ENCODE measurements at places on chromosomes 6 and 20.

DNA sequence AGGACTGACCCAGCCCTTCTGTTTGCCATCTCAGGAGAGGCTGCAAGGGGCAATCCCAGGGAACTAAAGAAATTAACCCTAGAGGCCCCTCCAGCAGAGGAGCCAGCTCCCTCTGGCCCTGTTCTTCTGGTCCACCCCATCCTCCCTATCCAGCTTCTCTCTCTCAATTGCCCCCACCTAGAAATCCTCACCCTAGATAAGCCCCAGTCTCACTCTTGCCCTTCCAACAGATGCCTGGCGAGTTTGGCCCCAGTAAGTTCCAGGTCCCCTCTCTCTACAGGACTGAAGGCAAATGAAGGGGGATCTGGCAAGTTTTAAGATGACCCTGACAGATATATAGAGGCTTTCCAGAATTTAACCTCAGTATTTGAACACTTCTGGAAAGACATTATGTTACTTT, 134.0 kb downstream of the THBS2 start:
- no peak for DNase-seq

GRCh38 chr20:44736170-44737021, 9.3 kb upstream of the KCNK15 start:
- no peak for DNase-seq

DNA sequence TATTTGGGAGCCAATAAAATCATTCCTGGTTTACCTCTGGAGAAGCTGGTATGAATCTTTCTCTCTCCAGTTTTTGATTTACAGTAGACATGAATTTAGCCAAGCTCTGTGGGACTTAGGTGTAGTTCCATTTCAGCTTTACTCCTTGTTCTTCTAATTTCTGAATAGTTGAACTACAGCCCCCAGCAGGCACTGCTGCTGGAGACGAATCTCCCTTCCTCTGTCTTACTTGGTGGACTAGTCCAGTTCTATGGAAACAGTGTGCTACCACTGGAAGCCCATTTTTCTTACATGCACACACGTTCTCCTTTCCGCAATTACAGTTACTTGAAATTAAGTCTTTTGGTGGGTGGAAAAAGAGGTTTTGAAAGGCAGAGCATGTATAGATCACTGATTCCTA, 42.3 kb downstream of the RALGAPB start:
- no peak for DNase-seq

- DNase-seq: no peak
Observed at GRCh38 chr20:16388731-16389130, 184.5 kb downstream of the KIF16B start.

GRCh38 chr6:3450888-3451287, 6.0 kb downstream of the SLC22A23 start:
- no peak for DNase-seq

DNA sequence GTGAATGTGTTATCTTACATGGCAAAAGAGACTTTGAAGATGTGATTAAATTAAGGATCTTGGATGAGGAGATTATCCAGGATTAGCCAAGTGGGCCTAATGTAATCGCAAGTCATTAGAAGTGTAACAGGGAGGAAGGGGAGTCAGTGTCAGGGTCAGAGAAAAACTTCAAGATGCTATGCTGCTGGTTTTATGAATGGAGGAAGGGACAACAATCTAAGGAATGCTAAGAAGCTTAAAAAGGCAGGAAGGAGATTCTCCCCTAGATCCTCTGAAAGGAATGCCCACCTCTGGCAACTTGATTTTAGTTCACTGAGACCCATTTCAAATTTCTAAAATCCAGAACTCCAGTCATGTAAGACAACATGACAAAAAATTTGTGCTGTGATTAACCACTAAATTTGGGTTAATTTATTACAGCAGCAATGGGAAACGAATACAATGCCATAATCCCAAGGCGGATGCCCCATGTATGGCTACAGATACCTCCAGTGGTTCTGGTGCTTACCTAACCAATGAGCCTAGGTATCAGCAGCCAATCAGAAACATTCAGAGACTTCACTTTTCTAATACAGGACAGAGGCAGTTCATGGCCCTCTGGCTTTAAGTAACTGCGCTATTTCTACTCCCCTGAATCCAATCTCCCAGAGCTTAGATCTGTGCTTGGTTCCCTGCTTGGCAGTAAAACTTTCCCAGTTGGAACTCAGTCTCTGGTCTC, 3.6 kb upstream of the TAAR8 start:
- no peak for DNase-seq

DNA sequence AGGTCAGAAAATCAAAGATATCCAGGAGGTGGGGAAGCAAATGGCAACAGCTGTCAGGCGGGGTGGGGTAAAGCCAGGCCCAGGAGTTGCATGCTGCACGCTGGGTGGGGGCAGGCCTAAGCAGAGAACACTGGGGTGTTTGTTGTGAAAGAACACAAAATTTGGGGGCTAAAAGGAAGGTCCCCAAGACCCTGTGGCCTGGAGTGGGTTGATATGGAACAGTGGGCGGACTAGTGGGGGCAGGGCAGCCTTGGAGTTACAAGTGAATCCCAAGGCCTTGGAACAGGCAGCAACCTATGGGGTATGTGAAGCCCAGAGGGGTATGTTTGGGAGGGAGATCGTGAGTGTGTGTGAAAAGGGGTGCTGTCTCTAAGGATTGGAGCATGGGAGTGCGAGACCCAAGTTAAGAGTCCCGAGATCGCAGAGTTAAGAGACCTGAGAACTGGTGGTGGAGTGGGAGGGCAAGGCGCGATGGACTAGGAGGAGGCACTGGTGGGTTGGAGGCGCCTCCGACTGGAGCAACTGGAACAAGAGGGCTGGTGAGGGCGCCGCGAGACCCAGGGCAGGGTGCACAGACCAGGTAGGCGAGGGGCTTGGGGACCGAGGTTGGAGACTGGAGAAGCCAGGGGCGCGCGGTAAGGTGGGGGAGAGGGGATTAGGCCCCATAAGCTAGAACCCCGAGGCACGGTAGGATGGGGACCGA, 658 bp downstream of the CUL7 start:
- DNase-seq: no peak

- DNase-seq: no peak
Observed at GRCh38 chr20:6766433-6766832, 1.1 kb upstream of the BMP2 start.

DNA sequence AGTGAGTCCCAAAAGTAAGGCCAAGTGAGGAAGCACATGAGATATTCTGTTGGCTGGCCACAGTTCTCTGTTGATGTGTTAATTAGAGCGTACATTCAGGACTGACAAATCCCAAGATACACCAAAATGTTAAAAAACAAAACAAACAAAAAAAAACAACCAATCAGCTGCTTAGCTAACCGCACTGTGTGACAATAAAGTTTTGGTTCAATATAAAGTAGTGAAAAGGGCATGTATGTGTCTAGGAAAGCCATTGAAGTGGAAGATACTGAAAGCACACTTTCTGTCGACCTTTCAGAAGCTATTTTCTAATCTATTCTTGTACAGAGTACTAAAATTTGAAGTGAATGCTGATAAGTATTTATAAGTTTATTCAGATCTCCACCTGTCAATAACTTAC, 26.1 kb downstream of the NHLRC1 start:
- no peak for DNase-seq

DNA sequence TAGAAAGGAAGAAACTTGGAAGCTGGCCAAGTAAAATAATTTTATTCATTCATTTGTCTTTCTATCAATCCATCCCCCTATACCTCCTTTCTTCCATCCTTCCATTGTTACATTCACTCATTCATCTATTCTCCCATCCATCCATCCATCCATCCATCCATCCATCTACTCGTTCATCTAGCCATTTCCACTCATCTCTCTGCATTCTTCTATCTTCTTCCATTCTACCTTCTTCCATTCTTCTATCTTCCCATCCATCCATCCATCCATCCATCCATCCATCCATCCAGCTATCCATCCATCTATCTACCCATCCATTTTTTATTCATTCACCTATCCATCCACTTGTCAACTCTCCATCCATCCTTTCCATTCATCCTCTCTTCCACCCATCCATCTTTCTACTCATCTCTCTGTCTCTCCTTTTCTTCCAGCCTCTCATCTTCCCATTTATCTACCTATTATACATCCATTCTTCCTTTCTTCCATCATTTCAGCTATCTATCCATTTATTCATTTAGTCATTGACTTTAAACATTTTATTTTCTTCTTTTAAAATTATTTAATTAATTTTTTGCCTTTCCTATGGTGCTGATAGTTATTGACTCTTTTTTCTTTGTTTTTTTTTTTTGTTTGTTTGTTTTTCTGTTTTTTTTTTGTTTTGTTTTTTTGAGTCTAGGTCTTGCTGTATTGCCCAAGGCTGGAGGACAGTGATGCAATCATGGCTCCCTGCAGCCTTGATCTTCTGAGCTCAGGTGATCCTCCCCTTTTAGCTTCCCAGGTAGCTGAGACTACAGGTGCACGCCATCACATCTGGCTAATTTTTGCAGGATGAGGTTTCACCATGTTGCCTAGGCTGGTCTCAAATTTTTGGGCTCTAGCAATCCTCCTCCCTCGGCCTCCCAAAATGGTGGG, 53.1 kb upstream of the ZNFX1 start:
- DNase-seq: no peak

- DNase-seq: no peak
Observed at GRCh38 chr6:83514866-83515466, 2.6 kb downstream of the PRSS35 start.

DNA sequence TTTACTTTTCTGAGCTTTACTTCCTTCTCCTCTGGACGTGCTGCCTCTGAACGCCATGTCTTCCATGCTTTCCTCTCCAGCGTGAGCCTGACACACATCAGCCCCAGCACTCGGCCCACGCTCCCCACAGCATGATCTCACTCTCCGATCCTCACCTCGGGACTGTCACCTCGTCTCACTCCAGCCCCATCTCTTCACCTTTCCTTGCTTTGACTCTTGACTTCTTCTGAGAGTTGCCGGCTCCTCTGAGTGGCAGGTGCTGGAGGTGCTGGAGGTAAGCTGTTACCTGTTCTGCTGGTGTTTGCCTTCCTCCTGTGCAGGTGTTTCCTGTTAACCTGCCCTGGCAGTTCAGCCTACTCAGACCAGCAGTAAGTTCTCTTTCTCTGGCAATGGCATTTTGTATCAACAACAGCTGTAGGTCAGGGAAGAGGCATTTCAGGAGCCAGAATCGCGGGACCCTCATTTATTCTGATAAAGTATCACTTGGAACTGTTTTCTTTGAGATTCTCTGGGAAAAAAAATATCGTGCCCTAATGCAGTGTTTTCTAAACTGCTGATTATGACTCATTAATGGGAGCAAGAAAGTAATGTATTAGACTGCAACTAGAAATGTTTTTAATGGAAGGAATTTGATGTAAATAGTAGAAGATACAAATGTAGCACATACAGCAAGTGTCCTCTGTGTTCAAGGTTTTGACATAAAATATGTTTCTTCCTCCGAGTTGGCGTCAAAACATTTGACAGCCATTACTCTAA, 106.5 kb downstream of the ARID1B start:
- DNase-seq: no peak

Measured in NK-92 treated with Interleukin-12 subunit alpha and Interleukin-12 subunit beta, amount 100 ng/mL, for 24 hours (cell line).